ENCODE measurements at places on chromosomes 1 and 21. TPM values are rescaled to one million over a fixed set of nuclear protein-coding genes. Genes with fewer than 3 reads are reported as not detected.

Gene NCDN
- total RNA-seq, result 14.6 TPM

Gene TNFRSF18
- 0.71 TPM for total RNA-seq

DNA sequence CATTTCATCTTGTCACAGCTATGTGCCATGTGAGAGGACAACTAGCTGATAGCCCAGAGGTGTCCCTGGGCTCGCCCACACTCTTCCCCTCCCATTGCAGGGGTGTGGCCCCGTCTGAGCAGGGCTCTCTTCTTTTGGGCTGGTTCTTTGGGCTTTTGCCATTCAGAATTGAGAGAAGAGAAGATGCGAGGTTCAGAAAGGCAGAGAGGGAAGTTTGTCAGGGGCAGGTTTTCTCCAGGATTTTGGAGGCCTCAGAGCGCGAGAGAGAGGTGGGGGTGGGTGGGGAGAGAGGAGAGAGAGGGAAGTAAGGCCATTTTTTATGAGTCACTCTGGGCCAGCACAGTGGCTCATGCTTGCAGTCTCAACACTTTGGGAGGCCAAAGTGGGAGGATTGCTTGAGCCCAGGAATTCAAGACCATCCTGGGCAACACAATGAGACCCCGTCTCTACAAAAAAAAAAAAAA, 5.2 kb downstream of the IFI6 start:
- no peaks in the 10 kb centered on the region for H3K27me3 ChIP-seq
- peaks cover 20% of the 10 kb centered on the region for H3K4me1 ChIP-seq
- no peaks in the 10 kb centered on the region for H3K36me3 ChIP-seq
- no peak for DNase-seq
- no peak overlapping the region for H3K27ac ChIP-seq

- H3K4me1 ChIP-seq, result no peaks in the 10 kb centered on the region
- no peaks in the 10 kb centered on the region for H3K36me3 ChIP-seq
These were observed 142.6 kb upstream of the CTTNBP2NL start for GRCh38 chr1:112253366-112253765.

DNA sequence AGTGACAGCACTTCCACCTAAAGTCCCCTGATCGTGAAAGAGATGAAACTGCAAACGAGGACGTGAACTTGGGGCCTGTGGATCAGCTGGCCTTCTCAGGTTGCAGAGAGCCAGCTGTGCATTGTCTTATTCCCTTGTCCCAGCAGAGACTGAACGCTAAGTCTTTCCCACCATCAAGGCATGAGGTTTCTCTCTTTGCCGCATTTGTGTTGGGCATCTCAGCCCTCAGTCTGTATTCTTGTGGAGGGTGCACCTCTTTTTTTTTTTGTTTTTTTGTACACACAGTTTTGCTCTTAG, 71.4 kb downstream of the KIF26B start:
- no peak overlapping the region for H3K27ac ChIP-seq
- H3K36me3 ChIP-seq, result no peaks in the 10 kb centered on the region
- no peak overlapping the region for H3K4me3 ChIP-seq
